ENCODE measurements at places on chromosomes 3 and 15. TPM values are rescaled to one million over a fixed set of nuclear protein-coding genes. Genes with fewer than 3 reads are reported as not detected.

DNA sequence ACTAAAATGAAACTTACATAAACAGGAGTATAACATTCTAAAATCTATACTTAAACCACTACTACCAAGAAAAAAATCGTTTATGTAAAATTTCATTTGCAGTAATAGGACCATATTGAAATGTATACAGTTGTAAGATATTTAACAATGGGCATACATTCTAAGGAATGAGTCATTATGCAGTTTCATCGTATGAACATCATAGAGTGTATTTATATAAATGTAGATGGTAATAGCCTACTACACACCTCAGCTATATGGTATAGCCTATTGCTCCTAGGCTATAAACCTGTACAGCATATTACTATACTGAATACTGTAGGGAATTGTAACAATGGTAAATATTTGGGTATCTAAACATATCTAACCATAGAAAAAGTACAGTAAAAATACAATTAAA lies 79.5 kb downstream of the DPH6 start:
- no peak overlapping the region for H3K4me3 ChIP-seq
- DNase-seq = no peak
- no peaks in the 10 kb centered on the region for H3K4me1 ChIP-seq
- H3K36me3 ChIP-seq = no peaks in the 10 kb centered on the region

DNA sequence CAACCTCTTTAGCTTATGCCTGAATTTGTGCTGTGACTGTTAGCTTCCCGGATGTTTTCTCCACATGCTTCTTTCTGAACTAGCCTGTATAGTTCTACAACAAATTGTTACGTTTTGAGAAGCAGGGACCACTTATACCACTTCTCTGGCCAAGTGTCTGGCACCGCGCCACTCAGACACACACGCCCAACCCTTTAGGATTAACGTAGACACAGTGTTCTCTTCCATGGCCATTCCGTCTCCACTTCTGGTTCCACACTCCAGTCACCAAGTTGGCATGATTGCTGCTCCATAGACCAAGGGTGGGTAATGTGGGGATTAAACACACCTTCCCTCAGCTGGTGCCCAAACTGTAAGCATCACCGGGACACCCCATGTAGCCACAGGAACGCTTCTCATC lies 755 bp upstream of the TMEM108 start:
- H3K4me3 ChIP-seq = peak overlapping the region; percentile 71
- no peak for DNase-seq
- peaks cover 20% of the 10 kb centered on the region for H3K4me1 ChIP-seq
- no peaks in the 10 kb centered on the region for H3K36me3 ChIP-seq
- H3K27ac ChIP-seq = no peak overlapping the region

DNA sequence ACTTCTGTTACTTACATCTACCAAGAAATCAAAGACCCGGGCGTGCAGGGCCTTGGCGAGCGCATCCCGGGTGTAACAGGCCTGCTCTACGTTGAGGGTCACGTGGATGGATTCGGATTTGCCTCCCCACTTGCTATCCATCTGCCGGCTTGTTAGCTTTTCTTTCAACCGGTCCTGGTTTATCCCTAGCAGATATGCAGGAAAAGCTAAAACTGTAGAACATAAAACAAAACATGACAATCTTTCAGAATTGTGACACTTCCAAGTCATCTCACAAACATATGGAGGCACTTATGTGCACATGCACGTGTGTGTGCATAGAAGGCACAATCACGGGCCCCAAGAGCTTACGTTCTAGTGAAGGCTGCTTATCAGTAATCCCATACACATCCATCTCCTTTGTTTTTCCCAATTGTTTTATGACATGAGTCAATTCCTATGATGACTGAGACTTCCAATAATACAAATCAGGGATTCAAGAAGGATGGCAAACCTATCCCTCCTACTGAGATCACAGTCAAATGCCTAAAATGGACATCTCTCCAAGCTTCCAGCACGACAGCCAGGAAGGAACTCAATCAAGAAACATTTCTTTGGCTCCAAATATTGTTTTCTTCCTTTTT lies 11.3 kb downstream of the LDHAL6B start:
- peaks cover 14% of the 10 kb centered on the region for H3K4me1 ChIP-seq
- no peaks in the 10 kb centered on the region for H3K27me3 ChIP-seq
- H3K36me3 ChIP-seq = peaks cover 42% of the 10 kb centered on the region
- no peak for DNase-seq

- no peak for DNase-seq
- H3K36me3 ChIP-seq = no peaks in the 10 kb centered on the region
- no peak overlapping the region for H3K4me3 ChIP-seq
- no peak overlapping the region for H3K27ac ChIP-seq
- no peaks in the 10 kb centered on the region for H3K4me1 ChIP-seq
Measured at GRCh38 chr3:160796813-160797164, 40.8 kb downstream of the PPM1L start.

- H3K4me3 ChIP-seq = no peak overlapping the region
- H3K36me3 ChIP-seq = no peaks in the 10 kb centered on the region
- no peak overlapping the region for H3K27ac ChIP-seq
- H3K27me3 ChIP-seq = no peaks in the 10 kb centered on the region
Measured at GRCh38 chr3:22349215-22349851, 598.3 kb upstream of the ZNF385D start.

- no peak overlapping the region for H3K27ac ChIP-seq
- peaks cover 4% of the 10 kb centered on the region for H3K36me3 ChIP-seq
- no peak overlapping the region for H3K4me3 ChIP-seq
- no peak for DNase-seq
- no peaks in the 10 kb centered on the region for H3K4me1 ChIP-seq
- H3K27me3 ChIP-seq = no peaks in the 10 kb centered on the region
Measured at GRCh38 chr3:184887574-184887973, 75.6 kb downstream of the VPS8 start.

DNA sequence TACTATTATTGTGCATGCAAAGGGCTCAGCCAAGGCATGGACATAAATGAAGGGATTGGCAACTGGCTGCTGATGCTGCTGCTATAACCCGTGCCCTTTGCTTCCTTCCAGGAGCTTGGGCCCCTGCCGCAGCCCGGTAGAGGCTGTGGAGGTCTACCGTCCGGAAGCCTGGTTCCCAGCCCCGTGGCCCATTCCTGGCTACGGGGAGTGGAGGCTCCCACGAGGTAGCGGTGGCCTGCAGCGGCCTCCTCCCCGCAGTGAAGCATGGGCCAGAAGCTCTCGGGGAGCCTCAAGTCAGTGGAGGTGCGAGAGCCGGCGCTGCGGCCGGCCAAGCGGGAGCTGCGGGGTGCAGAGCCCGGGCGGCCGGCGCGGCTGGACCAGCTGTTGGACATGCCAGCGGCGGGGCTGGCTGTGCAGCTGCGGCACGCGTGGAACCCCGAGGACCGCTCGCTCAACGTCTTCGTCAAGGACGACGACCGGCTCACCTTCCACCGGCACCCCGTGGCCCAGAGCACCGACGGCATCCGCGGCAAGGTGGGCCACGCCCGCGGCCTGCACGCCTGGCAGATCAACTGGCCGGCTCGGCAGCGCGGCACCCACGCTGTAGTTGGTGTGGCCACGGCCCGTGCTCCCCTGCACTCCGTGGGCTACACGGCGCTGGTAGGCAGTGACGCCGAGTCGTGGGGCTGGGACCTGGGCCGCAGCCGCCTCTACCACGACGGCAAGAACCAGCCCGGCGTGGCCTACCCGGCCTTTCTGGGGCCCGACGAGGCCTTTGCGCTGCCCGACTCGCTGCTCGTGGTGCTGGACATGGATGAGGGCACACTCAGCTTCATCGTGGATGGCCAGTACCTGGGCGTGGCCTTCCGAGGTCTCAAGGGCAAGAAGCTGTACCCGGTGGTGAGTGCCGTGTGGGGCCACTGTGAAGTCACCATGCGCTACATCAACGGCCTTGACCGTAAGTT lies 15.0 kb downstream of the SPSB4 start:
- DNase-seq = no peak
- H3K27me3 ChIP-seq = peaks cover 2% of the 10 kb centered on the region
- peaks cover 4% of the 10 kb centered on the region for H3K4me1 ChIP-seq
- no peak overlapping the region for H3K4me3 ChIP-seq

- H3K36me3 ChIP-seq = no peaks in the 10 kb centered on the region
- no peaks in the 10 kb centered on the region for H3K4me1 ChIP-seq
- no peak overlapping the region for H3K4me3 ChIP-seq
- H3K27ac ChIP-seq = no peak overlapping the region
- no peaks in the 10 kb centered on the region for H3K27me3 ChIP-seq
- no peak for DNase-seq
Measured at GRCh38 chr3:187005827-187006481, 75.6 kb downstream of the ST6GAL1 start.

DNA sequence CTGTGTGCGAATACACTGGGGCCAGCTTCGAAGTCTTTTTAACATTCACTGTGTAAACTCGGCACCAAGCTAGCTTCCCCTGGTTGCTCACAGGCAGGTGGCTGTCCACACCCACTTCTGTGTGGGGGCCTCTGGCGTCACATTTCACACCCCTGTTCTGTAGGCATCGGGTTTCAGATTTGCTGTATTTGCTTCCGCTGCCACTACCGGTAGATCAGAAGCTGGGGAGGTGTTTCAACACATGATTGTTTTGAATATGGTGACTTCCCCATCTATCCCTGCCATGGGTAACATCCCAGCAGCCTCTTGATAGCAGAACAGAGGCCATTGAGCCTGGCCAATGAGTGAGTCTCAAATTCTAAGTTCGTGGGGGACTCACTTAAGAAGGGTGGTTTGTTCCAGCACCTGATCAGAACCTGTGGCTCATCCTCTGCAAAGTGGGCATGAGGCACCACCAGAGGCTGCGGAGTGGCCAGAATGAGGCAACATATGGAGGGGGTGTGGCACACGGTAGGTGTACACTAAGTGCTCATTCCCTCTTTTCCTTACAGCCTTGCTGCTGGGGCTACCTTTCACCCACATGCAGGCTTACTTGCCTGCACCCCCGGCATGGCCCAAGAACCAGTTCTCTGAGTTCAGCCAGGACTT lies 61.5 kb downstream of the IQSEC1 start:
- H3K27me3 ChIP-seq = no peaks in the 10 kb centered on the region
- H3K4me1 ChIP-seq = peaks cover 14% of the 10 kb centered on the region
- no peak overlapping the region for H3K4me3 ChIP-seq
- H3K27ac ChIP-seq = no peak overlapping the region
- no peak for DNase-seq

DNA sequence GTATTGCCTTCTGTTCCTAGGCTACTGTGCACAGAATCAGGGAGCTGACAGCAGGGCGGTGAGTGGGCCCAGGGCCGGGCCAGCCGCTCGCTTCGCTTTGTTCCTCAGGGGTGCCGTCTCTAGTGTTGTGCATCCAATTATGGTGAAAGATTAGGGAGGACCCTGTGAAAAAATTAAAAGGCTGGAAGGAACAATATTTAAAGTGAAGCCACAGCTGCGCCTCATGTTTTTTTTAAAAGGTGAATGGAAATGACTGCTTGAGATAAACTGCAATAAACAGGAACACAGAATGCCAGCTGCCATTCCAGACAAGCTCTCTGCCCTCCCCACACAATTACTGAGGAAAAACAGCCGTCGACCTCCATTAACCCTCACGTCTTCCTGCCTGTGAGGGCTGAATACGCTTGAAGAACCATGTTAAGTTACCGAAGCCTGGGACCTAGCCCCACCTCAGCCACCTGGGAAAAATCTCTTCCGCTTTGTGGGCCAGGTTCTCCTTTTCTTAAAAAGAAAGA lies 132.0 kb upstream of the IL12A start:
- no peaks in the 10 kb centered on the region for H3K27me3 ChIP-seq
- H3K36me3 ChIP-seq = no peaks in the 10 kb centered on the region
- peaks cover 62% of the 10 kb centered on the region for H3K4me1 ChIP-seq
- DNase-seq = no peak
- no peak overlapping the region for H3K4me3 ChIP-seq
- H3K27ac ChIP-seq = no peak overlapping the region

DNA sequence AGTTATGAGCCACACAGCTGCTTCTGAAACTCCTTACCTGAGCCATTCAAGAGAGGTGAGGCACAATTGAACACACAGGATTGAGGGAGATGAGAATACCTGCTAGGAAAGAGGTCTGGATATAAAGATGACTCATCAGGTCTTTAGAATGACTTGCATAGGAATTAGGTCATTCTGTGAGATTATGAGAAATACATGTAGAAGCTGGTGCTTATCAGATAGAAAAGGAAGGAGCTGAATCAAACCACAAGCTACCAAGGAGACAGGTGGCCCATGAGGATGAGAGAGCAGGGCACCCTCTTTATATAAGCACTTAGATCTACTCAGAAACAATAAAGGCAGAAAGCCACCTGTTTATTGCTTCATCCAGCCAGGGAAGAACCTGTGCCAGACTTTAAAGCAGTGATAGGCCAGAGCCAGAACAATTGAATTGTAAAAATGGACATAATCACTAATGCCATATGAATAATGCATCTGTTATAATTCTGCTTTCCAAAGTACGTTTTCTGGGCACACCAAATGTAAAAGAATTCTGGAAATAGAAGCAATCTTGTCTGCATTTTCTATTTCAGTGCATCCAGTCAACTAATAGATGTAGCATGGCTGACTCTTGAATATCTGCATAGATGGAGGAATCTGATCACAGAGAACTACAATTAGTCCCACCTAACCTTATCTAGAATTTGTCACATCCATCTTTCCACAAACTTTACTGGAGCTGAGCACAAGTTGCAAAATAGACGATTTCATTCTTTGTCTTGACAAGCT lies 74.9 kb downstream of the PIK3R4 start:
- H3K27ac ChIP-seq = no peak overlapping the region
- H3K27me3 ChIP-seq = no peaks in the 10 kb centered on the region
- no peak overlapping the region for H3K4me3 ChIP-seq
- DNase-seq = no peak
- H3K36me3 ChIP-seq = peaks cover 3% of the 10 kb centered on the region

DNA sequence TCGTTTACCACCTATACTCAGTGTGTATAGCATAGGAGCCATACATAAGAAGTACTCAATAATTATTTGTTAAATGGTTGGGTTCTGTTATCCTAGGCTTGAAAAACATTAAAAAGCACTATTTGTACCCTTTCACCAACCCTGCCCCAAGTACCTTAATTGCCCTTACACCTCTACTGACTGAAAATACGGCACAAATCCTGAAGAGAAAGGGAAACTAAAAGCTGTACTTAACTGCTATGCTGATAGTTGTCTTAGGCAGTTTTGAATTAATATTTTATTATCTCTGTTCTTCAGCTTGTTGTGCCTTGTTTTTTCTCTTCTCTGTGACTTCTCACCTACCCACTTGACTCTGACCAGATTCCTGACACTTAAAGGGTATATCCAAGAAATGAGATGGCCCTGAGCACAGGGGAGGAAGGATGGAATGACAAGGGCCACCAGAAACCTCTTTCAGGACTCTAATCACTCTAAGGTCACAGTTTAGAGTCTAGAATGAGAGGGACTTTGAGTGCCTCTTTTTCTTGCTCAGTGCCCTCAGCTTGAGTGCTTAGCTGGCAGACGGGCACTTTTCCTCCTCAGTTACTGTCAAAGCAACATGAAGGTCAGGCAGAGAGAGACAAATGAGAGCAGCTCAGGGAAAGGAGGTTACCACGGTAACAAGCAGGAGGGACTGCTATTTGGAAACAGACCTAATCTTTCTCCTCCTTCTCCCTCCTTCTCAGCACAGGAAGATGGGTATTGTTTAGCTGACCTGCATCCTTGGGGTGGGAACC lies 136.5 kb downstream of the ZNF609 start:
- peak; percentile 55 for DNase-seq
- no peak overlapping the region for H3K27ac ChIP-seq

GRCh38 chr3:176428552-176428951 lies 768.7 kb downstream of the TBL1XR1 start:
- no peak overlapping the region for H3K27ac ChIP-seq
- no peaks in the 10 kb centered on the region for H3K4me1 ChIP-seq
- no peak overlapping the region for H3K4me3 ChIP-seq
- no peak for DNase-seq
- H3K36me3 ChIP-seq = no peaks in the 10 kb centered on the region

Gene CDHR4
- not detected for total RNA-seq

Gene CCDC174
- 19.9 TPM for total RNA-seq

Gene TUSC7
- total RNA-seq = not detected

Gene ZPLD1
- 0.60 TPM for total RNA-seq

Gene PSTPIP1
- total RNA-seq = not detected

Gene PPARG
- 4.4 TPM for total RNA-seq

Gene LAMB2
- total RNA-seq = 344 TPM

Gene UCN2
- 2.8 TPM for total RNA-seq

Gene PLA2G4E
- total RNA-seq = not detected

Gene GP9
- not detected for total RNA-seq

All from astrocyte (in vitro differentiated cells and primary cell).